ENCODE measurements at places on chromosomes 5 and 9.

GRCh38 chr9:28155671-28156070, 582.4 kb upstream of the C9orf72 start:
- no peak for DNase-seq

DNA sequence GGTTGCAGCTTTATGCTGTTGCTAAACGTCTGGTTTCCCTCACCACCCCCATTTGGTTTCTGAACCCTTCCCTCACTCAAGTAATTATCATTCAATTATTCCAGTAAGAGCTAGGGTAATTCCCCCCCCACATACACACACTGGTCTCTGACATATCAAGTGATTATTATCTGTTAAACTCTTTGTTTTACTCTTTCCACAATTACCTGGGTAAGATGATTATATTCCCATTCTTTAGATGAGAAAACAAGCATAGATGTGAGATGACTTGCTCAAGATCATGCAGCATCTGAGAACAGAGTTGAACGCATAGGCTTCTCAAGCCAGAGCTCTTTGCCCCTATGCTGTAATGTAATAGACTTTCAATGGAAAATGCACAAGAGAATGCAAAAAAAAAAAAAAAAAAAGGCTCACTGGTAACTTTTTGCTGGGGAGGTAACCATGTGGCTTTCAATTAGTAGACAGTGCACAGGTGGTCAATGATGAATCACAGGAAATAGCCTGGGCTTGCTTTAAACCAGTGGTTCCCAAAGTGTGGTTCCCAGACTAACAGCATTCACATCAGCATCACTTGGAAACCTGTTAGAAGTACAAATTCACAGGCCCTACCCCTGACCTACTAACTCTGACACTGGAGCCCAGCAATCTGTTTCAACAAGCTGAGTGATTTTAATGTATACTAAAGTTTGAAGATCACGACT, 87.6 kb downstream of the PIK3R1 start:
- DNase-seq, result no peak

DNA sequence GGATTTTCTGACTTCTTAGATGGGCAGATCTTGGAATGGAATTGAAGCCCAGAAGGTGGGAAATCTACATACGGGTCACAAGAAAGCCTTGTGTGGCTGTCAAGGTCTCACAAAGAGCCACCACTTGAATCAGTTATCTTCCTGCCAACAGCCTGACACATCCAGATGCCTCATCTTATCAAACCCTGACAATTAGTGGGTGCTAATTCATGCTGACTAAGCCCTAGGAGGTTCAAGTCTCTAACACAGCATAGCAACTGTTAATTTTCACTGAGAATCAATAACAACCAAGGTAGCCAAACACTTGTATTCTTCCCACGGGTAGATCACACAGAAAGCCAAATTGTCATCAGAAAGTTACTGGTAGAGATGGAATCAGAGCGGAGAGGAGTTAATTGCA, 222.2 kb downstream of the TMEM167A start:
- no peak for DNase-seq

DNA sequence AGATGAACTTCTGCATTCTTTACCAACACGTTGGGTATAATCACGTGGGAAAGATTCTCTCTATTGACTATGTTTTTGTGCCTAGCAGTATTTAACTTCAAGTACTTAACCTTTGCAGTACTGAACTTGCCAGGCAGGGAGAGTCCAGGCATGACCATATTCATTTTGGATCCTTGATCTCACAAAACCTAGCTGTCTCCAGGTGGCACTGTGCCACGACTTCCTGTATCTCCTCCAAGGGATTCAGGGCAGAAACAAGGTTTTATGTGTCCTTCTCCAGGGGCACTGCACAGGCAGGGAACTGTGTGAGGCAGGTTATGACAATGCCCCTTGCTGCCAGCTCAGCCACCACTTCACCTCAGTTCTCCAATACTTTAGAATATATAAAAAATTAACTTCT, 11.7 kb upstream of the IFNA5 start:
- DNase-seq, result no peak

DNA sequence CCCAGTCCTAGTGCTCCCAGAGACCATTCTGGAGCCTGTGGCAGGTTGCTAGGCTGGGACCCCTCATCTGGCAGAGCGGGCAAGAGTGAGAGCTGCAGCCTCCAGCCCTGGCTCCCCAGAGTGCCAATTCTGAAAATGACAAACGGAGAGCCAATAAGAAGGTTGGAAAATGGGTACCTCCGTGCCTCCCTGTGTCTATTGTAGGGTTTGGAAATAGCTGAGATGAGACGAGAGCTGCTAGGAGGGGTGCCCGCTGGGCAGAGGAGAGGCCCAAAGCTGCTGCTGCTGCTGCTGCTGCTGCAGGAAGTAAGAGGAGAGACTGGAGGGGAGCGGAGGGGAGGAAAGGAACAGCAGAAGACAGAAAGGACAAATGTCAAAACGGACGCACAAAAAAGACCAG, 36.0 kb upstream of the FUBP3 start:
- no peak for DNase-seq

- DNase-seq, result peak; percentile 21
Observed at GRCh38 chr9:26856413-26857032, 36.1 kb downstream of the CAAP1 start.

DNA sequence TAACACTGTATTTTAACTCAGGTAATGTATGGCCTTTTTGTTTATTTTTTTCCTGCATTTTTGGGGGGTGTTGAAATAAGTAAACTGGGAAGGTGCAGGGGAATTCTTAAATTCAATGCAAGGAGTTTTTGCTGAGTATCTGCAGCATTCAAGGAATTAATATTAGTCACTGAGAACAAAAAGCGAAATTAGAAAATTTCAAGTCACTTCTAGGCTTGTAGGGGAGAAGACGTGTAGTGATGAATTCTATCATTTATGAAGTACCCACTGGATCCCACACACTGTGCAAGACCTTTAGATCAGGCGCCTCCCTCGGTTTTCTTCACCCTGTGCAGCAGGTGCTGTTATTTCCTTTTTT, 1.2 kb downstream of the EHMT1 start:
- DNase-seq, result no peak

All from activated T-cell treated with anti-CD3 and anti-CD28 coated beads, Interleukin-2, amount 50 U/mL, for 48 hours (primary cell).